ENCODE measurements at places on chromosomes 5 and 9. TPM values are rescaled to one million over a fixed set of nuclear protein-coding genes. Genes with fewer than 3 reads are reported as not detected.

PDGFRB gene
- total RNA-seq, result 543 TPM

PLK2 gene
- 352 TPM for total RNA-seq

PCDH12 gene
- total RNA-seq, result 0.24 TPM

PDE6A gene
- total RNA-seq, result not detected

SLC27A6 gene
- 0.97 TPM for total RNA-seq

GABRA1 gene
- total RNA-seq, result not detected

CAMK4 gene
- total RNA-seq, result 4.0 TPM

DOCK2 gene
- total RNA-seq, result 5.7 TPM

OBP2B gene
- not detected for total RNA-seq
